ENCODE measurements at places on chromosomes 11 and 22. TPM values are rescaled to one million over a fixed set of nuclear protein-coding genes. Genes with fewer than 3 reads are reported as not detected.

CHST1 gene
- polyA plus RNA-seq: 4.9 TPM

DNA sequence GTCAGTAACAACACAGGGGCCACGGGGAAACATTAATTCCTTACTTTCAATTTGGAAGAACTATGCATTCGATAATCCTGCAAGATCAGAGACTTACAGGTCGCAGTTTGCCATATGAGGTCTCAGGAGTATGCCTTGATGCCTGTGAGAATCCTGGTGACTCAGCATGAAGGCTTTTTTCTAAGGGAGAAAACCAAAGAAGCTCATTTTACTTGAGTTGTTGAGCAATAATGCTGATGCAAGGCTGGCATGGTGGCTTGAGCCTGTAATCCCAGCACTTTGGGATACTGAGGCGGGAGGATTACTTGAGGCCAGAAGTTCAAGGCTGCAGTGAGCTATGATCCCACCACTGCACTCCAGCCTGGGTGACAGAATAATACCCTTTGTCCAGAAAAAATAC is 26.6 kb downstream of the ATG16L2 start:
- DNase-seq: no peak

DNA sequence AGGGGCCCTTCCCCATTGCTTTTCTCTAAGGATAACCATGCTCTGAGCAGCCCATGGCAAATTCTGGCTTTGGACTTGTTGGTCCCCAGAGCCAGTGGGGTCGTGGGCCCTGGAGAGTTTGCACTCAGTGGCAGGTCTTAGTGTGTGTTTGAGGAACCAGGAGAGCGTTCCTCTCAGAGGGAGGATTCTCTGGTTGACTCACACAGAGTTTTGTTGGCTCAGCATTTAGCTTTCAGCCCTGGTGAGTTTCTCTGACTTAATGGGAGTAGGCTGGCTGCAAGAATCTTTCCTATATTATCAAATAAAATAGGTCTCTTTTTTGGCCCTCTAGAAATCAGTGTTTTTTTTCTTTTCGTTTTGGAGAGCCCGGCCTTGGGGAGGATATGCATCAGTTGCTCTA is 20.9 kb downstream of the ST14 start:
- DNase-seq: no peak

- no peak for DNase-seq
Observed at GRCh38 chr11:113334183-113334582, 19.8 kb downstream of the TTC12 start.

DNA sequence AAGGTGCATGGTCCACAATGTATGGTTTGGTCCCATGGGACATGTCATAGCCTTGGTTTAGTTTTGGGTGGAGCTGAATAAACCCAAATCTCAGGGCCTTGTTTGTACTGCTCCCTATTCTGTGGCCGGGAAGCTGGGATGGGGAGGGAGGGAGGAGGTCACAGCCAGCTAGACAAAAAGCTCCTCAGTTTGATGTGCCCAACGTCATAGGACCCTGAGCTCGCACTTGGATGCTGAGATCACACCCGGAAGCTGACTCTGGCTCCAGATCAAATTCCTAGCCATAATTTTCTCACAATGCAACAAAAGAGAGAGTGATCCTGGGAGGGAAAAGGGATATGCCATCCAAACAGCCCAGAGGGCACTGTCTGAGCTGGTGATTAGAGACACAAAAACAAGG is 1.5 kb downstream of the HSPB2 start:
- no peak for DNase-seq

- DNase-seq: no peak
Observed at GRCh38 chr11:60394666-60395380, 1.4 kb upstream of the MS4A14 start.
